ENCODE measurements at places on chromosomes 7 and 10.

- DNase-seq = no peak
Observed at GRCh38 chr7:4948402-4948801, 10.6 kb downstream of the MMD2 start.

- no peak for DNase-seq
Observed at GRCh38 chr10:112366992-112367391, 6.9 kb upstream of the ACSL5 start.

DNA sequence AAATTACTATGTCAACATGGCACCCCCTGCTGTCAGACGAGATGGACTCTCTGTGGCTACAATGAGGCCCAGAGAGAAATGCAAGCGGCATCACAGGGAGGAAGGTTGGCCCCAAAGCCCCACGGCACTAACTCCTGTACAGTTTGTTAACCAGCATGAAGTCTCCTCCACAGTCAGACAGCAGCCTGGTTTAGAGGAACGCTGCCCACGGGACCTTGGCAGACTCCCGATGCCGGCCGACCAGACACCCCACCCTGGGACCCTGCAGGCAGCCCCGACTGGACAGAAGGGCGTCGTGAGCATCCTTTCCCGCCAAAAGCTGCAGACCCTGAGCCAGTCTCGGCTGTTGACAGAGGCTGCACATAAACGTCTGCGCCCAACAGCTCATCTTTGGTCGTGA, 158.8 kb downstream of the DIP2C start:
- no peak for DNase-seq

DNA sequence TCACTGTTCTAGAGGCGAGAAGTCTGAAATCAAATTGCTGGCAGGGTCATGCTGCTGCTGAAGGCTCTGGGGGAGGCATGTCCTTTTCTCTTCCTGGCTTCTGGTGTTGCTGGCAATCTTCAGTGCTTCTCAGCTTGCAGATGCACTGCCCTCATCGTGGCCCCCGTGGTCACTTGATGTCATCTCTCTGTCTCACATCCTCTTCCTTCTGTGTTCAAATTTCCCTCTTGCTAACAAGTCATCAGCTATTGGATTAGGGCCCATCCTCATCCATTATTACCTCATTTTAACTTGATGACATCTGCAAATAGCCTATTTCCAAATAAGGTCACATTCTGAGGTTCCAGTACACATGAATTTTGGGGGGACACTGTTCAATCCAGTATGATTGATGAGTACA, 36.6 kb upstream of the SRGN start:
- peak; percentile 60 for DNase-seq

- no peak for DNase-seq
Observed at GRCh38 chr10:28970231-28970630, 292.9 kb downstream of the BAMBI start.

- DNase-seq = no peak
Observed at GRCh38 chr10:78248651-78249464, 215.2 kb downstream of the RPS24 start.

DNA sequence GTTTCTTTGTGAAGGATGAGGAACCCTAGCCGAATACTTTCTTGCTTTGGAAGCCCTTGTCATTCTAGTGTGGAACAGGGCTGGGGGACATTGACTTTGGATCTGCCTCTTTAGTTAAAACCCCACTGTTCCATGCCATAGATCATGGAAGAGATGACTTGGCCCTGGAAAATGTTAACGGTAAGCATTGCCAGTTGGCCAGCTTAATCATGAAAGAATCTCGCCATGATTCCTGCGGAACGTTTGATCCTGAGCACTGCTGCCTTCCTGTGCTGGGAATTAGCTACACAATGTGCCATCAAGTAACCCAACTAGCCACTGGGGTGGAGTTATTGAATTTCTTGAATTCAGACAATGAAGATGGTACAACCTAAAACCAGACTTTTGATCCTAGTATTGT, 177.6 kb upstream of the FZD8 start:
- DNase-seq = no peak

- no peak for DNase-seq
Observed at GRCh38 chr10:51314481-51314880, 240.2 kb downstream of the PRKG1 start.

- no peak for DNase-seq
Observed at GRCh38 chr10:78059906-78060702, 26.4 kb downstream of the RPS24 start.

GRCh38 chr10:53314876-53315275, 542.3 kb upstream of the MBL2 start:
- DNase-seq = no peak

DNA sequence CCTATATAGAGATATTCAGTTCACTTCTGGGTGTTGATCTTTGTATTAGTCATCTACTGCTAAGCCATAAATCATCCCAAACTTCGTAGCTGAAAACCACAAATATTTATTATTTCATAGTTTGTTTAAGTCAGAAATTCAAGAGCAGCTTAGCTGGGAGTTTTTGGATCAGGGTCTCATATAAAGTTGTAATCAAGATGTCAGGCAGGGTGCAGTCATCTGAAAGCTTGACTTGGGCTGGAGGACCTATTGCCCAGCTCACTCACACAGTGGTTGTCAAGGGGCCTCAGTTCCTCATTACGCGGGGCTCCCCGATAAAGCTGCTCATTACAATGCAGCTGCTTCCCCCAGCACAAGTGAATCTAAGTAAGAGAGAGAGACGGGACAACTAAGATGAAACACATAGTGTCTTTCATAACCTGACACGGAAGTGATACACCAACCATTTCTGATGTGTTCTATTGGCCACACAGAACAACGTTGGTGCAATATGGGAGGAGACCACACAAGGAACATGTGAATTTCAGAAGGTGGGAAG, 15.7 kb downstream of the PPP1R3C start:
- no peak for DNase-seq

DNA sequence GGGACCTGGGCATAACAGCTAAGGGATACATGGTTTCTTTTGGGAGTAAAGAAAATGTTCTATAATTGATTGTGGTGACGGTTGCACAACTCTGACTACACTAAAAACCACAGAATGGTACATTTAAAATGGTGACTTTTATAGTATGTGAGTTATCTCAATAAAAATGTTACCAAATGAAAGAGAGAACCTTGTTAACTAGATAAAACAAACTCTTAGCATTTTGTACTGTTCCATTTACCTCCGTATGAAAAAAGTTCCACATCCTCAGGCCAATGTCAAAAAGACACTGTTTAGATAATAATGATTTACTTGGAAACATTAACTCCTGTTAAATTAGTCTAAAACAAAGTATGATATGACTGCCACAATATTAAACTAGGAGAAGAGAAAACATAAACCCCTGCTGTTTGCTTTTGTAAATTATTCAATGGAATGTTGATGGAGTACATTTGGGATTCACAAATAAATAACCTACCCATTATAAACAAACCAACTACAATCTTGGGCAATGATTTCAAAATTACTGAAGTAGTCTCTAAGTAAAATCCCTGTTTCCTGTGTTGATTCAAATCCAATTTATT, 60.7 kb downstream of the SMURF1 start:
- no peak for DNase-seq

DNA sequence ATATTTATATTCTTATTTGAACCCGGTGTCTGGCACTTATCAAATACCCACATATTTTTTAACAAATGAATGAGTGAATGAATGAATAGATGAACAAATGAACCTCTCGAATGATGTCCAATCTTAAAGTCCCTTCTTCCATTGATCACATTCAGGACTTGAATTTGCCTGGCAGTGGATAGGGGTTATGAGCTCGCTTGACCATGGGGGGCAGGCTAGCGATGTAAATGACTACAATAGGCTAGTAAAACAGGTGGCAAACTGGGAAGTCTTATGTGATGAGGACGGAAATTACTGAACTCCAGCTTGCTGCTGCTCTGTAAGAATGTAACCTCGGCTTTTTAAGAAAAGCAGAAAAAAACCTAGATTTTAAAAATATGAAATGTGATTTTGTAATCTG, 247.7 kb upstream of the DKK1 start:
- DNase-seq = no peak

DNA sequence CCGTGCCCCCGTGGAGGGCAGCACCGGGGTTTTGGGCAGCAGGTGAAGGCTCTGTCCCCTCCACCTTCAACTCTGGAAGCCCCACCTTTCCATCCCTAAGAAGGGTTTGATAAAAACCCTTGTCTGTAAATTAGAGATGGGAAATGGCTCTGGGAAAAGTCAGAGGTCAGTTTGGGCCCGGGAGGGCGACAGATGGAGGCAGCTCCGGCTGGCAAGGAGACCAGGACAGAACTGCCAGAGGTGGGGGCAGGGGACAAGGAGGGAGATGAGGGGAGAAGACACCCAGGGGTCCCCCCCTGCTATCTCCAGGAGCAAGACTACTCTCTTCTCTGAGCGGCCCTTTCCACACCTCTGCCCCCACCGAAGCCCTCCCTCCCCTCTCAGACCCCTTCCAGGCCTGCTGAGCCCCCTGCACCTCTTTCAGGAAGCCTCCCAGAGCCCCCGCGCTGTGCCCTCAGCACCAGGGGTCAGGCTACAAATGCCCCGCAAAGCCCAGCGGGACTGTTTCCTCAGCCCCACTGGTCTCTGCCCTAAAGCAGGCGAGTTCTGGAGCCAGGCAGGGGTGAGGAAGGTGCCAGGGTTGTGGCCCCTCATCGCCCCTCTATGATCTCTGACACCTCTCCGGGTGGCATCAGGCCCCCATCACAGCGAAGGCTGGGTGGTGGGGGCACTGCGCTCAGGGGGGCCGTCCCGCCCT, 980 bp upstream of the SH2B2 start:
- DNase-seq = no peak

- peak; percentile 12 for DNase-seq
Observed at GRCh38 chr10:79380946-79381721, 33.9 kb downstream of the PPIF start.

DNA sequence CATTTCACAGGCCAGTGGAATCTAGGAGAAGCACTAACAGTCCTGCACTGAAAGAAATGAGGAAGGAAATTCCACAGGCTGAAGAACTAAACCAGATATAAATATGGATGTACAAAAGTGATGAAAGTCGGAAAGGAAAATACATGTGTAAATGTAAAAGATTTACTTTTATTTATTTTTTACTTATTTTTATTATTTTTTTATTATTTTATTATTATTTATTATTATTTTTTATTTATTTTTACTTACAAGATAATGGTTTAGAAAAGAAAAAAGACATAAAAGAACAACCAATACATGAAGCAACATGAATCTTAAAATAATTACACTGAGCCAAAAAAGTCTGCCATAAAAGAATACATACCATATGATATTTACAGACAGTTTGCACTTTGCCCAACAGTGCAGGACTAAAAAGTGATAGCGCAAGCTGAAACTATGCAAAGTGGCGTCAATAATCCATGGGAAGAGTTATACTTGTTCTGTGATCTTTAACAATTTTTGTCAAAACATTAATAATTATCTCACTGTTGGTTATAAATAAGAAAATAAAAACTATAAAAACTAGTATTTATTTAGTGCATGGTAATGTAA, 317.8 kb upstream of the MKI67 start:
- DNase-seq = no peak

GRCh38 chr7:148770004-148770403, 71.3 kb downstream of the CUL1 start:
- DNase-seq = no peak

DNA sequence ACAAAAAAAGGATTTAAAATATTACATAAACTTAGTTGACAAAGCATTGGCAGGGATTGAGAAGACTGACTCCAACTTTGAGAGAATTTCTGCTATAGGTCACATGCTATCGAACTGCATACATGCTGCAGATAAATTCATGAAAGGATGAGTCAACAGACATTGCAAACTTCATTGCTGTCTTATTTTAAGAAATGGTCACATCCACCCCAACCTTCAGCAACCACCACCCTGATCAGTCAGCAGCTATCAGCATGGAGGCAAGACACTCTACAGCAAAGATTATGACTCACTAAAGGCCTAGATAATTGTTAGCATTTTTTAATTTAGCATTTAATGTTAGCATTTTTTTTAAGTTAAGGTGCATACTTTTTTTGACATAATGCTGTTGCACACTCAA, 73.6 kb downstream of the AGK start:
- DNase-seq = no peak

- no peak for DNase-seq
Observed at GRCh38 chr7:137996386-137996851, 5.5 kb downstream of the CREB3L2 start.

- DNase-seq = no peak
Observed at GRCh38 chr10:90642136-90642535, 215.7 kb downstream of the HTR7 start.

GRCh38 chr10:47033541-47034270, 122.5 kb downstream of the PTPN20 start:
- DNase-seq = no peak

- DNase-seq = no peak
Observed at GRCh38 chr10:33073641-33074415, 115.8 kb upstream of the ITGB1 start.

- no peak for DNase-seq
Observed at GRCh38 chr7:103915680-103916357, 73.6 kb downstream of the RELN start.

DNA sequence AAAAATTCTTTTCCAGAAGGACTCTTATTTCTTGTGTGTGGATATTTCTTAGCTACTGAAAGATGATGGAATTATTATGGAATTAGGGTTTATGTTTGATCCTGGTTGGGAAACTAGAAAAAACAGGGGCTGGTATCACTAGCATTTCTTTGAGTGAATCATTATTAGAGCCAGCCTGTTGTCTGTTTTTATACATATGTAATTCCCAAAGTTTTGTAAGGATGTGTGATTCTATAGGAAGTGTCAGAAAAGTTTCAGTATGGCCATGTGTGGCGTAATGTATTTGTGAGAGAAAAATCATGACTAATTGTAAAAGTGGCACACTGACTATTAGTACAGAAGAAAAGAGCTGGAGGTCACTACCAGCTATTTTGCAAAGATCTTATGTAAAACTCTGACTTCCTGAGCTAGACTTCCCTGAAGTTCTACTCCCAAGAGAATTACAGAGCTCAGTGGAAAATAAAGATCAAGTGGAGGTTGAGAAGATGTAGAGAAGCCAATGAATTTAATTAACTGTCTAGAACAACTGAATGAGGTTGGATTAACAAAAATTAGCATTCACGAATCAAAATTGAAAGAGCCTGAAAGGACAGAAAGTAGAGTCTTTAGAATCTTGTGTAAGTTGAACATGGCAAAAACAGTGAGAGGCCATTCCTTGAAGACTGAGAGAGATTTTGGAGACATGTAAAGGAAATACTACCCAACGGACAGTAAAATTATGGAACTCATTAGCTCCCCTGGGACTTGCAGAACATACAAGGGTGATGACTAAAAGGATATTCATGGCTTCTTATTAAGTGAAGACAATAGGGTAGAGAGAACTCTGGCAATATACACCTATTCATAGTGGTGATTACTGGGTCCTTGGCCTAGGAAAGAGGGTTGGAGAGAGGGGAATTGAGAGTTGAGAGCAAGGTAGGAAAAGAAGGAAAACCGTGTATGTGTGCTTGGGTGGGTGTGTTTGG, 12.5 kb downstream of the ZNF365 start:
- DNase-seq = no peak

GRCh38 chr10:94631077-94631875, 52.3 kb upstream of the CYP2C18 start:
- no peak for DNase-seq

DNA sequence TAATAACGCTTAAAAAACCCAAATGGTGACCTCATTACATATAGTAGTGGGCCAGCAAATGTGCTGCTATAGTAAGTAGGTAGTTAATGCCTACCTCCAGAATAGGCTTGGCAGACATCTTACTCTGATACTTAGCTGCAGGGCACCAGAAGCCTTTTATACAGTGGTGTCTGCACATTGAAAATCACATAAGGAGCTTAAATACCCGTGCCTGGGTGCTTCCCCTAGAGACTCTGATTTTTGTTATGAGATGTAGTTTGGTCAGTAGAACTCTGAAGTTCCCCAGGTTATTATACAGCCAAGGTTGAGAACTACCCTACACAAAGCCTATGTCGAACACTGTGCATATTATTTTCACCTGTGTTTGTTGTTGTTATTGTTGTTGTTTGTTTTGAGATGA, 47.2 kb downstream of the ANKIB1 start:
- DNase-seq = no peak
